ENCODE measurements at places on chromosomes 6 and 20.
A peak's percentile ranks its signal among the peaks of the same experiment; 100 is the strongest.

DNA sequence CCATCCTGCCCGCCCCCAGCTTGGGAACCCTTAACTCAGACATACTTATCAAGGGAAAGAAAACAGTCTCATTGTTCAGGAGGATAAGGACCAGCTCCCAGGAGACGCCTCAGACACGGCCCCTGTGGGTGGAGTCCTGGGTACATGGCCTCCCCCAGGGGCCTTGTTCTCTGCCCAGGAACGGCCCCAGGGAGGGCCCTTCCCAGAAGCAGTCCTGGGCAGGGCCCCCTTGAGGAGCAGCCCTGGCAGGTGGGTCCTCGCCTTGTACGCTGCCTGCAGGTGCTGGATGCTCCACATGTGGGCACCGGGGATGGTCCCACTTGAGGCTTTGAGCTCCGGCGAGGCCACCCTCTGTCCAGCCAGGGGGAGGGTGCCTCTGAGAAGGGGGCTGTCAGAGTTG, 4.5 kb upstream of the GATA5 start:
- DNase-seq, result no peak

GRCh38 chr20:59985164-59985563, 26.9 kb downstream of the CDH26 start:
- peak; percentile 37 for DNase-seq

DNA sequence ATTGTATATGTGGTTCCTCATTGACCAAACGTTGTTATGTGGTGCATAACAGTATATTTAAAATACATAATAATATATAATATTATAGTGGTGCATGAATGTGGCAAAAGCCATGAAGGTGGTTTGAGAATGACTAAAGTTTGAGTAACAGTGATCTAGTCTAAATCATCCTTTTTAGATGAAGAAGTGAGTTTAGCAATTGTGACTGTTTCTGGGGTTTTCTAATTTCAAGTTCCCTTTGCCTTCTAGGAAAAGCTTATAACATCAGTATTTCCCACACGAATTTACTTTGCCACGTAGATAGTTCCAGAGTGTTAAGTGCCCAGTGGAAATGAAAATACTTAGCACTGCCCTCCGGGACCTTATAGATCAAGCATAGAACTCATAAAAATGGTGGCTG, 40.9 kb downstream of the ARFGEF2 start:
- DNase-seq, result no peak

DNA sequence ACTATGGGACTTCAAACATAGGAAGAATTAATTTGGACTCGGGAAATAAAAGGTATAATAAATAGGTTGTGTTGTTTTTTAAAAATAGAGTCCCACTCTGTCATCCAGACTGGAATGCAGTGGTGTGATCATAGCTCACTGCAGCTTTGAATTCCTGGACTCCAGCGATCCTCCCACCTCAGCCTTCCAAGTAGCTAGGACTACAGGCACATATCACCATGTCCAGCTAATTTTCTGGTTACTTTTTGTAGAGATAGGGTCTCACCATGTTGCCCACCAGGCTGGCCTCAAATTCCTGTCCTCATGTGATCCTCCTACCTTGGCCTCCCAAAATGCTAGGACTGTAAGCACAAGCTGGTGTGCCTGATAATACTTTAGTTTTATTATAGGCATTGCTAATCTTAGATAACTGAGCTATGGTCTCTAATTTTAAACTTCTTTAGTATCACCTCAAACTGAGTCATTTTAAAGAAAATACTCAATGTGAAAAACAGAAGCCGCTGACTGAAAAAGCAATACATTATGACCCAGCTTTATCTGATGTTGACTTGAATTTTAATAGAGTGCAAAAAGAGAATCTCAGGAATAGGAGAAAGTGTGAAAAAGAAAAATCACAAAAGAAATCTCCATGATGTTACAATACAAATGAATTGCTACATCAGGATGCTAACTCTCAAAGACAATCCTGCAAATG, 251.0 kb downstream of the RNGTT start:
- DNase-seq, result no peak

DNA sequence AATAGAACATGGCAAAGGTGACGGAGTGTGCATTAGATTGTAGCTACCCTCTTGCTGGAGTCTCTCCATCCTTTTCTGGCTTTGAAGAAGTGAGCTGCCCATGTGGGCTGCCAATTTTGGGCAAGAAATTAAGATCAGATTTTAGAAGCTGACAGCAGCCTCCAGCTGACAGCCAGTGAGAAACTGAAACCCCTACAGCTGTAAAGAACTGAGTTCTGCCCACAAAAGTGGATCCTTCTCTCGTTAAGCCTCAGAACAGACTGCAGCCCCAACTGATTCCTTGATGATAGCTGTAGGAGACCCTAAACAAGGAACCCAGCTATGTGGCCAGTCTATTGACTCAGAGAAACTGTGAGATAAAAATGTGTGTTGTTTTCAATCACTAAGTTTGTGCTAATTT, 134.1 kb downstream of the CD109 start:
- no peak for DNase-seq

DNA sequence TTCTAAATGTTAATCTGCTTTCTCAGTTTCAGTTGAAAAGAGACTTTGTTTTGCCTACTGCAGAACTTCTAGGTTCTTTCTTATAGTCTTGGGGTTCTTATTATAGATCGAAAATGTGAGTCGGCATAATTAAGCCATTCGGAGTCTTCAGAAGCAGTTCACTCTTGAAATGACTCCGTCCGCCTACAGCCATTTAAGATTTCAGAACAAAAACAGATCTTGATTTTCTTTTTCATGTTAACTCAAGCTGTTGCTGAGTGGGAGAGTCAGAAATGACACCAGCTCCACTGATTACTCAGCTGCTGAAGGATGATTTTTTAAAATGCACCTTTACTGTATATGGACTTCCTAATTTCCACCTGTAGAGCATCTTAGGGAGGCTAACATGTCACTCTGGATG, 15.9 kb downstream of the PRDM1 start:
- DNase-seq, result no peak

GRCh38 chr6:169097381-169097959, 156.2 kb downstream of the THBS2 start:
- no peak for DNase-seq

DNA sequence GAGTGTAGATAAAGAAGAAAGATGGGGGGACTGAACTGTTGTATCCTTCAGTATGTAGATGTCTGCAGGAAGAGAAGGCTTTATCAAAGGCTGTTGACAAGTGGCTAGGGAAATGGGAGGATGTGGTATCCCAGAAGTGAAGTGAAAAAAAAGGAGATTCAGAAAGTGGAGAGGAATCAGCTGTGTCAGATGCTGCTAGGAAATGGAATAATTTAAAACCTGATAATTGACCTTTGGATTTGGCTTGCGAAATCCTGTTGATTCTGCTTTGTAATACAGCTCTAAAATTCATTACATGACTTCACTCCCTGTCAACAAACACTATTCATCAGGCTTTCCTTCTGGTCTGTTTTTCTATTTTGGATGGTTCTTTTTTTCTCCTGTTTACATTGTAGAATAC, 41.7 kb downstream of the PHF3 start:
- DNase-seq, result no peak

- no peak for DNase-seq
Measured at GRCh38 chr6:127076466-127076865, 42.0 kb upstream of the RSPO3 start.

GRCh38 chr20:19397666-19398065, 185.2 kb downstream of the SLC24A3 start:
- DNase-seq, result no peak

All from KBM-7 (cell line).